ENCODE measurements at places on chromosomes 12 and 14.

- peak; percentile 66 for DNase-seq
These were observed at the start of gene IGFBP6 for GRCh38 chr12:53097564-53098353. Gene IGFBP6 (plus strand): TSS chr12:53097667. CDS start chr12:53097718, 51 bp downstream.

- DNase-seq = no peak
These were observed 66.7 kb upstream of the PPP1R12A start for GRCh38 chr12:80001562-80001961.

GRCh38 chr14:56400109-56400825 lies 179.3 kb upstream of the TMEM260 start:
- no peak for DNase-seq

- no peak for DNase-seq
These were observed 15.9 kb downstream of the AREL1 start for GRCh38 chr14:74697011-74697410.

DNA sequence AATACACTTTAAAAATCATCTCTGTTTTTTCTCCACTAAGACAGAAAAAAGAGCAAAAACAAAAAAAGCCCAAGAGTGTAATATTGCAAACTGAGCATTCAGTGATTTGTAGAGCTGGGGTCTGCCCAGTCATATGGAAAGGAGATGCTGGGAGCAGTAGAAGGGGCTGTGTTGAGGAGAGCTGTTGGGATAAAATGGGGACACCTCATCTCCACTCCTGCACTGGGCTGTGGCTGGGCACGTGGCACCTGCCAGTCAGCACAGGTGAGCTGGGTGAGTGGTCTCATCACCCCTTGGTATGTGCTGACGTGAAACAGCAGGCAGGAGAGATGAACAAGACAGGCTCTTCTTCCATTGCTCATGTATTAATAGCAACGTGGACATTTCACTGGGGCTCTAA lies 217.4 kb downstream of the C12orf42 start:
- no peak for DNase-seq
